CD4-positive, alpha-beta T cell treated with Interleukin-6 at 100 ng/mL for 8 hours (primary cell): ENCODE measurements at places on chromosomes 5 and 9.

GRCh38 chr5:141681695-141682641 lies at the start of gene ARAP3:
ARAP3 (minus strand) TSS chr5:141682230; CDS start chr5:141680486, 1,744 bp downstream.
- peak; percentile 27 for DNase-seq

GRCh38 chr5:60333005-60333571 lies 366.9 kb downstream of the DEPDC1B start:
- DNase-seq: no peak

GRCh38 chr5:102903074-102903871 lies 148.2 kb downstream of the PAM start:
- DNase-seq: no peak

DNA sequence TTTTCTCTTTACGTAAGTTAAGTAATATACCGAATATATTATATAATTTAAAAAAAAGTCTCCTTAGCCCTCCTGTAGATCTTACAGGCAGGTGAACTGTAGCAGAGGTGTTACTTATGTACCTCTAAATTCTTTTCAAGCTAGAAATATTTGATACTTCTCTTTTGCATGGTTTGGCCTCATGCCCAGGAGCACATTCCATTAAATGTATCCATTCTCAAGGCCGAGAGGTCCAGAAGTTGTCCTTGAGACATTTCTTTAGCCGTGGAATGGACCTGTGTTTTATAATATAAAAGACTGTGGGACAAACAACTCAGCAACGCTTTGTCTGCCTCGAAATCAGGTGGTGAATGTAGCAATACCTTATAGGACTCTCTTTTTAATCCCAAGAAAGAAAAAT lies 184.5 kb downstream of the TRIO start:
- no peak for DNase-seq

DNA sequence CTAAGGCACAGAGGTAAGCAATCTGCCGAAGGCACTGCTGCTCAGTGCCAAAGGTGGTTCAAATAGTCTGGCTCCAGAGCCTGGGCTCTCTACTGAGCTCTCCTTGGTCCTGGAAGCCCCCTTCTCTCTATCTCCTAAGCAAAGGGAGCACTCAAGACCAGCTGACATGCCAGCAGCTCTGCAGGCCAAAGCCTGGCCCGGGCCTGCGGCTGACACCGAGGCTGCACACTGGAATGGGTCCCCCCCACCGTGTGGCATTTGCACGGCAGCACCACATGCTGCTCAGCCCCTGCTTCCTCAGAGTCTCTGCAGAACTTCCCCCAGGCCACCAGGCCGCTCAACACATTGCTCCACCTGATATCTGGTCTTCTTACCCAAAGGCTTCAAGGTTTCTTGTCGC lies 57.8 kb upstream of the GOLPH3 start:
- DNase-seq: no peak

- no peak for DNase-seq
Observed at GRCh38 chr9:109251080-109251775, 69.6 kb downstream of the EPB41L4B start.

GRCh38 chr5:173648308-173648866 lies 31.9 kb upstream of the BOD1 start:
- no peak for DNase-seq

- no peak for DNase-seq
Observed at GRCh38 chr5:111859533-111860270, 102.7 kb upstream of the NREP start.

- DNase-seq: peak; percentile 3
Observed at GRCh38 chr5:115246361-115246991, 16.2 kb downstream of the PGGT1B start.

DNA sequence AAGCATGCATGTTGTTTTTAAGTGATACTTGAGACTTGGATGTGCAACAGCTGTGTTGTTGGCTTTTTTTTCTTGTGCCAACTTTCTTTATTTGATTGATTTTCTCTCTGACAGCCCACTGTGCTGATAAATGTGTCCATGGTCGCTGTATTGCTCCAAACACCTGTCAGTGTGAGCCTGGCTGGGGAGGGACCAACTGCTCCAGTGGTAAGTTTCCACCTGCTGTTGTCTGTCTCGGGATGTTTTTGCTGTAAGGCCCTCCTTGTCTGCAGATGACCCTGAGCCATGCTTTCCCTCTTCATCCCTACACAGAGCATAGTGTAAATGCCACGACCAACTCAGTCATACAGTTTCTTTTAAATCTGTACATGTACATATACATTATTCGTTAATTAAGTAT lies 79.2 kb downstream of the MEGF10 start:
- no peak for DNase-seq

DNA sequence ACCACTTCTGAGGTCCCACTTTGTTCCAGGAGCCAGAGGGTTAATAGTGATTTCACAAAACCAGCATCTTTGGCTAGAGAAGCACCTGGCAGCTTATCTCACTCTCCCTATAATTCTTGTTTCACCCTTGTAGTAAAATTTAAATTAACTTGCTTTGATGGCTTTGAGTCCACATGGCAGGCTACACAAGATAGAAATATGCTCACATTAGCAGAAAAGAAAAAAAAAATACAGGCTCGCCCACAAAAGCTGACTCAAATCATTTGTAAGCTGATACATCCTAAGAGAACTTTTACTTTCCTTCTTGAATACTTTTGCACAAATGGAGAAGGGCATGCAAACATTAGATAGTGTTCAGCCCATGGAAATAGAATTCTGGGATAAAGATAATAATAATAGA lies 36.2 kb downstream of the TNFSF15 start:
- no peak for DNase-seq

GRCh38 chr5:72214168-72214567 lies 105.9 kb downstream of the MRPS27 start:
- DNase-seq: no peak

DNA sequence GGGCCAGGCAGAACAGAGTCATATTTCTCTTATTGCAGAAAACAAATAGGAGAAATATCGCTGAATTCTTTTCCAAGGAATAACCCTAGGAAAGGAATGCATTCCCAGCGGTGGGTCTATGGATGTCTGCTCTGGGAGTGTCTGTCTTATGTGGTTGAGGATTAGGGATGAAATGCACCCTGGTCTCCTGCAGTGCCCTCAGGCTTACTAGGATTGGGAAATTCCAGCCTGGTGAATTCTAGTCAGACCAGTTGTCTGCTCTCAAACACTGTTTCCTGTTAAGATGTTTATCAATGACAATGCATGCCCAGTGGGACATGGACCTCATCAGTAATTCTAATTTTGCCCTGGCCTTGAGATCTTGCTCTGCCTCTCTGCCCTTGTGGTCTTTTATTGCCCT lies 136.1 kb upstream of the ELAVL2 start:
- no peak for DNase-seq

GRCh38 chr5:110242950-110243349 lies 483.5 kb downstream of the TMEM232 start:
- no peak for DNase-seq

DNA sequence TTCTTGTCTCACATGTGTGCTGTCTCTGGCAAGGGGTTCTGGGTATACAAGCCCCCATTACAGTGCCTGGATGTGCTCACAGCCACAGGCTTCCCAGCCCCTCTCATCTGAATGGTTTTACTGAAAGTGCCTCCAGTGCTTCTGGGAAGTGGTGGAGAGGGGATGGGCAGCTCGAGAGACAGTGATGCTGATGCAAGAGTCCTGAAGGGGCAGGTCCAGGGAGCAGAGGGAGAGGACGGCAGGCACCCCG lies 93.5 kb downstream of the PHF2 start:
- no peak for DNase-seq

DNA sequence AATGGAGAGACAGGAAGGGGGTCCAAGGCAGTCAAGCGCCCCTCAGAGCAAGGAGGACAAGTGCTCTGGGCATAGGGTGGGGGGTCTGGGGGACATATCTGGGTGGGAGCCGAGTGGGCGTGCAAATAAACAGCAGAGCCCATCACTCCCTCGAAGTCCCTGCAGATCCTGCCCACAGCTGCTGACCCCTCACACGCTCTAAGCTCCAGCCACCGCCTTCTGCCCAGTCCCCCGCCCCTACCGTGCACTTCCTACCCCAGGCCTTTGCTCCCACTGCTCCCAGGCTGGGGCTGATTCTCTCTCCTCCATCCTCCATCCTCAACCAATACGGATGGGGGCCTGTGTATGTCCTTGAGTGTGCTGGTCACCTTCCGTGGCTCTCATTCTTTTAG lies 16.9 kb upstream of the ALDH1B1 start:
- no peak for DNase-seq

- DNase-seq: no peak
Observed at GRCh38 chr9:127537792-127538191, 74.3 kb upstream of the STXBP1 start.

DNA sequence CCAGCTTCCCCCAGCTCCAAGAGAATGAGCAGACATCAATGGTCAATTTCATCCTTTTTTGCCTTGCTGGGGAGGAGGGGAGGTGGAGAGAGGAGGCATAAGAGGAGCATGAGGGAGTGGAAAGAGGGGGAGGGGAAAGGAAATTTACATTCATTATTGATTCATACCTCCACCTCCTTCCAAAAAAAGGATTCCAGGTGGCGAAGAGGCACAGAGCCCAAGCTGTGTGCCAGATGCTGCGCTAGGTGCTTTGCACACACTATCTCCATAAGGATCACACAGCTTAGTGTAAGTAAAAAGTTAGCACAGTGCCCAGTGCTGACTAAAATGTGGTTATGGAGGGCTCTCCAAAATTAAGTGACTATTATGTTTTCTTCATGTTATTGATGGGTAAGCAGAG lies 11.0 kb downstream of the ASTN2 start:
- DNase-seq: no peak

DNA sequence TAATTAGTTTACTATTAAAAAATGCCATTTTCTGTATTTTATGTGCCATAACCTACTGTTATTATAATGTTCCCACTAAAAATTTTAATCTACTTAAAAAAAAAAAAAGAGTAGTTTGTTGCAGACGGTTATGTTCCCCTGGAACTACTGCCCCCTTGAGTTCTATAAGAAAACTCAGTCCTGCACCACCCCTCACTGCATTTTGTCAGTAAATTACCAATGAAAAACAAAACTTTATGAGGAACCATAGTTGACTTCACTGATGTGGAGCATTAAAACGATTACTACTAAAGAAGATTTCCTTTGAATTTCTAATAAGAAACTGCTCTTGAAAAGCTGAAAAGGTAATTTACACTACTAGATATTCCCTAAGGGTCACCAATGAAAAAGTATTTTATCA lies 288.7 kb downstream of the FBXL17 start:
- DNase-seq: no peak

GRCh38 chr5:65828022-65828896 lies 98.1 kb upstream of the ERBIN start:
- DNase-seq: no peak

GRCh38 chr9:98191671-98192502 lies 550 bp downstream of the CORO2A start:
- DNase-seq: peak; percentile 45

GRCh38 chr9:86469476-86470250 lies 115.5 kb upstream of the TUT7 start:
- DNase-seq: no peak

- no peak for DNase-seq
Observed at GRCh38 chr5:96288845-96289185, 144.2 kb downstream of the PCSK1 start.

DNA sequence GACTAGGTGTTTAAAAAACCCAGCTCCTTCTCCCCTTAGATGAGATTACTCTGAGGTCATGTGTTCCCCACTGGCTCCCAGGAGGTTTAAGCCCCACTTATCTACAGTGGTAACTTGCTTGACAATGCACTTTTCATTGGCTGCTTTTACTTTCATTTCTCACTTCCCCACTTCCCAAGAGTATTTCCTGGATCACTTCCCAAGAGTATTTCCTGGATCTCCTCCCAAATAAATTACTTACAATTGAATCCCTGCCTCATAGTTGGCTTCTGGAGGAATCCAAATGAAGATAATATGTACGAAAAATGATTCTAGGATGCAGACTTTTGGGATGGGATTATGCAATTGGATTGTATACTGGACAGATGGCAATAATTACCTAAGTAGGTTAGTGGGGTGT lies 47.1 kb upstream of the CHSY3 start:
- no peak for DNase-seq

DNA sequence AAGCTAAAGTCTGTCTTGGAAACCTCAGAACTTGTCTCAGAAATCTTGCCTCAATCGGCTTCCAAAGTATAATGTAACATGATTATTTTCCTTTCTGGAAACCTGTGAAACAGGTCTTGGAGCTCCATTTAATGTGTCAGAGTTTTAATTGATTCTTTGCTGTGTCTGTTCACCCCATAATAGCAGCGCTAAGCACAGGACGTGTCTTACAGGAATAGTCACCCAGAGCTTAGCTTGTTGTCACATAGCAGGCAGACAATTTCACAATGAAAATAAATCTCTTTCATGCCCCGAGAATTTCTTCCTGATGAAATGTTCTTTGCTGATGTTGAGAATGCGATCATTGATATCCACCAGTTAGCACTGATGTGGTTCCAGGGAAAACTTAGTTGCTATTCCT lies 40.2 kb upstream of the PTPN3 start:
- DNase-seq: no peak

- no peak for DNase-seq
Observed at GRCh38 chr5:143946837-143947236, 134.9 kb downstream of the HMHB1 start.

GRCh38 chr9:89175828-89176261 lies 2.8 kb downstream of the SHC3 start:
- no peak for DNase-seq

DNA sequence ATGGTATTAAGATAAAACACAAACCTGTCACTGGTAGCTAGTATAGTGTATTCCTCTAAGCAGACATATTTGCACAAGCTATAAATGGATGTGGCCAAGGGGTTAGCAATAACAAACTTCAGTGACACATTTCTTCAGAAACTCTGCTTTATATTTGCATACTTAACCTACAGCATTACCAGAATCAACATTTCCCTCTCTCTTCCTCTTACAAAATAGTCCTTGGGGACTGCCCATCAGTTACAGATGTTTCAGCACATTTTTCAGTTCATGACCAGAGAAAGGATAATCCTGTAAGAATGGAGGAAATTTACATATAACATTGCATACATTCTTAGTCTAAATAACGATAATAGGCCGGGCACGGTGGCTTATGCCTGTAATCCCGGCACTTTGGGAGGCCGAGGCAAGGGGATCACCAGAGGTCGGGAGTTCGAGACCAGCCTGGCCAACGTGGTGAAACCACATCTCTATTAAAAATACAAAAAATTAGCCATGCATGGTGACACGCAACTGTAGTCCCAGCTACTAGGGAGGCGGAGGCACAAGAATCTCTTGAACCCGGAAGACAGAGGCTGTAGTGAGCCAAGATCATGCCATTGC lies 25.3 kb upstream of the SLC1A1 start:
- DNase-seq: no peak

DNA sequence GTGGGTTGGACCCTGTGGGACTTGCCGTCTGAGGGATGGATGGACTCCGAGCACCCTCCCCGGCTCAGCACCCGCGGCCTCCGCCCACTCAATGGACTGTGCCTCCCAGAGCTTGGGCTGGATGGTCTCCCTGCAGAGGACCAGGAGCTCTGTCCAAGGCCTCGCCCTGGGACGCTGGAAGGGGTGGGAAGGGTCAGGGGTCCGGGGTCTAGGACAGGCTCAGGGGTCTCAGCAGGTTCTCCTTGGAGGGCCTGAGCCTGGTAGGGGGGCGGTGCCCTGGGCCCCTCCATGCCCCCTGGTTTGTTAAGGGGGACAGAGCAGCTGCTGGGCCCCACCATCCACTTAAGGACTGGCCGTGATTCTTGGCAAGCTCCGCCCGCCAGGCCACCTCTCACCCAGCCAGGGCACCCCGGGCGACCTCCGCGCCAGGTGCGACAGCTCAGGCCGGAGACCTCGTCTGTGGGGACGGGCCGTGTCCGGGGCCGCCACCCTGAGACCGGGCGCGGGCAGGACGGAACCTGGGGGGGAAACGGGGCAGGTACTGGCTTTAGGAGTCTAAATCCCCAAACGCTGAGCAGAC lies 29.2 kb downstream of the EXOC3 start:
- no peak for DNase-seq
